Mesothelial cell of epicardium (in vitro differentiated cells): ENCODE measurements at places on chromosomes 7 and 10. TPM values are rescaled to one million over a fixed set of nuclear protein-coding genes. Genes with fewer than 3 reads are reported as not detected.

The FGFBP3 gene
- 3.5 to 3.7 TPM (median 3.6 TPM) in 3 replicates for total RNA-seq

The NUTM2E gene
- total RNA-seq = 0.78 to 1.0 TPM (median 0.81 TPM) in 3 replicates

The HTR5A gene
- not detected in 3 replicates for total RNA-seq

The PAPOLB gene
- total RNA-seq = 0.11 to 0.22 TPM (median 0.20 TPM) in 3 replicates

The FAM131B gene
- 5.6 to 6.1 TPM (median 5.8 TPM) in 3 replicates for total RNA-seq

The SEMA3D gene
- 264 to 278 TPM (median 272 TPM) in 3 replicates for total RNA-seq

The DRGX gene
- not detected in 3 replicates for total RNA-seq

The HOXA2 gene
- total RNA-seq = 30.3 to 33.9 TPM (median 30.8 TPM) in 3 replicates

The HYAL4 gene
- total RNA-seq = not detected in 3 replicates

The FBXO24 gene
- 0.54 to 0.93 TPM (median 0.64 TPM) in 3 replicates for total RNA-seq

The TEX47 gene
- not detected in 3 replicates for total RNA-seq

The RNF133 gene
- total RNA-seq = 0.16 to 0.25 TPM in 2 of 3 replicates, not detected in the other

The MYO1G gene
- total RNA-seq = 0.65 to 0.69 TPM (median 0.66 TPM) in 3 replicates
